ENCODE measurements at places on chromosomes 3 and 15. TPM values are rescaled to one million over a fixed set of nuclear protein-coding genes. Genes with fewer than 3 reads are reported as not detected.

MKRN3 gene
- total RNA-seq = 6.7 TPM

- H3K36me3 ChIP-seq = no peaks in the 10 kb centered on the region
- no peaks in the 10 kb centered on the region for H3K4me1 ChIP-seq
- no peak overlapping the region for H3K27ac ChIP-seq
Measured at GRCh38 chr3:50523279-50523811, 19.9 kb upstream of the CACNA2D2 start.

DNA sequence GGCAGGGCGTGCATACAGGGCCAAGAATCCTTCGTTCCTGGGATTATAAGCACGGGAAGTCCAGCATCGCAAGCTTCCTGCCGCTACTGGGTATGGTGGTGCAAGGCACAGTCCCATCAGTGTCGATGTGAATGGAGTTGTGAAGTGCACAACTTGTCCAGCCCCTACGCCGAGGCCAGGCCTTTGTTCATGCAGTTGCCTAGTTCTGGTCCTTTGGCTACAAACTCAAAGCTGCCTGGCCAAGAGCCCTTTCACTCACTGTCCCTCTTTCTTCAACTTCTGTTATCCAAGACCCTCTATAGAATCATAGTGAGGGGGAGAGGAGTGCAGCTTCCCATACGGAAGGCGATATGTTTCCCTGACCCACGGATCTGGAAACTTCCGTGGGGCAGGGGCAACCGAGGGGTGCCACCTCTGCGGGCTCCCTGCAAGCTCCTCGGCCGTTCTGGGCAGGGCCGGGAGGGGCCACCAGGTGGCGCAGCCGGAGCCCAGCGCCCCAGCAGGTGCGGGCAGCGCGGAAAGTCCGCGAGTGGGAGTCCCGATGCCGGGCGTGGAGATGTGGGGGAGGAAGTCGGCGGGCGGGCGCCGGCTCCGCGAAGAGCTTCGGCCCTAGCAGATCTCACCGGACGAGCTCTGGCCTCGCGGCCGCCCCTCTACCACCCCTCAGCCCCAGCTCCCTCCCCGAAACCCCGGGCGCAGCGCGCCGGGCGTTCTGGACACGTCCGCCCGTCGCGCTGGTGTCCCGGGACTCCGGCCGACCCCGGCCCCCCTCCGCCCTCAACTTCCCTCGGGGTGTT, 693 bp downstream of the RASGRP1 start:
- H3K27ac ChIP-seq = peak overlapping the region; percentile 89
- peak overlapping the region; percentile 59 for H3K4me3 ChIP-seq
- H3K27me3 ChIP-seq = no peaks in the 10 kb centered on the region
- no peaks in the 10 kb centered on the region for H3K36me3 ChIP-seq
- H3K4me1 ChIP-seq = peaks cover 12% of the 10 kb centered on the region
- peak; percentile 9 for DNase-seq

- no peaks in the 10 kb centered on the region for H3K27me3 ChIP-seq
- no peaks in the 10 kb centered on the region for H3K36me3 ChIP-seq
- DNase-seq = no peak
- no peak overlapping the region for H3K27ac ChIP-seq
- H3K4me1 ChIP-seq = peaks cover 16% of the 10 kb centered on the region
Measured at GRCh38 chr15:67968966-67969365, 85.1 kb upstream of the PIAS1 start.

GRCh38 chr3:172334671-172335207, 113.5 kb downstream of the GHSR start:
- DNase-seq = no peak
- peaks cover 3% of the 10 kb centered on the region for H3K36me3 ChIP-seq
- no peak overlapping the region for H3K27ac ChIP-seq
- H3K4me1 ChIP-seq = peaks cover 17% of the 10 kb centered on the region
- no peak overlapping the region for H3K4me3 ChIP-seq

DNA sequence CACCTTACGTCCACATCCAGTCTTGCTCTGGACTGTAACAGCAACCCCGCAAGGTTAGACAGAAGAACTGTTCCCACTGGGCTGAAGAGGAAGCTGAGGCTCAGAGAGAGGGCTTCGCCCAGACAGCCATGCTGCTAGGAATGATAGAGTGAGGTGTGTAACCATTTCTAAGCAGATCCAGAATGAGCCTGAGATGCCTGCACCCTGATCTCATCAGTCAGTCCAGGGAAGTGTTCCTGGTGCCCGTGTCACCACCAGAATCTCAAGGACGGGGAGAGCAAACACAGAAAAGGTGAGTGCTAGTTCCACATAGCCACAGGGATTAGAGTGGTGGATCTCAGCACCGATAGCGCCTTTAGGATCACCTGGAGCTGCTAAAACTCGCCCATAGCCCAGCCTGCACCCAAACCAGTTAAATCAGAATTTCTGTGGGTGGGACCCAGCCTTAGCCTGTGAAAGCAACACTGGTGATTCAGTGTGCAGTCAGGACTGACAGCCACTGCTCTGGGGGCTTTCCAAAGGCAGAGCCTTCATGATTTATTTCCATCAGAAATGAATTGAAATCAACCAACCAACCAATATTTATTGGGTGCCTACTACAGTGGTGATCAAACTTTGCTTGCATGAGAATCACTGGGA, 12.3 kb downstream of the ISLR start:
- no peaks in the 10 kb centered on the region for H3K36me3 ChIP-seq
- no peak for DNase-seq
- H3K4me1 ChIP-seq = peaks cover 22% of the 10 kb centered on the region
- H3K27ac ChIP-seq = no peak overlapping the region
- H3K4me3 ChIP-seq = no peak overlapping the region
